ENCODE measurements at places on chromosomes 12 and 14.

GRCh38 chr12:89080793-89081465, 271.4 kb downstream of the DUSP6 start:
- no peaks in the 10 kb centered on the region for H3K27me3 ChIP-seq
- no peaks in the 10 kb centered on the region for H3K36me3 ChIP-seq
- H3K4me1 ChIP-seq = no peaks in the 10 kb centered on the region
- no peak for DNase-seq
- H3K27ac ChIP-seq = no peak overlapping the region
- H3K4me3 ChIP-seq = no peak overlapping the region

DNA sequence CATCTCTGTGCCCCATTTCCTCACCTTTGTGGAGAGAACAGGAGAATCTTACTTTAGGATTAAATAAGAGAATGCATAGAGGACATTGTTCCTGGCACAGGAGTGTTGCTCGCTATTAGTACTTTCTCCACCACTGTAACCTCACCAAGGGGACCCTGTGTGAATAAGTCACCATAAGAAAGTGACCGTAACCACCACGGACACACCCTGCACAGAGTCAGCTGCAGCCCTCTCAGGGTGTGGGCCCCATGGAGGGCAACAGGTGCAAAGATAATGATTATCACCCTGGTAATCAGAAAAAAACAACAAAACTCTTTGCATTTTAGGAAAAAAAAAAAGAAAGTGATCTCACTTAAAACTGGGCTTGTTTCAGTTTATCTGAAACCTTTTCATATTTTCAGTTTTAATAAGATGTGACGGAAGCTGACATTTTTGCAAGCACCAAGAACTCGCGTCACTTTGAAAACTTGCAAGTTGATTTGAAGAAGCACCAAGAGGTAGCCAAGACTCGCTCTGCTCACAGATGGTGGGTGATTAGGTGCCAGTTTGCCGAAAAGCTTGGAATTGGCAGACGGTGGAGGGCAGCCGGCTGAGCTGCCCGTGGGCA, 87.0 kb upstream of the VRK1 start:
- no peak for DNase-seq
- H3K4me1 ChIP-seq = no peaks in the 10 kb centered on the region
- peaks cover 3% of the 10 kb centered on the region for H3K27me3 ChIP-seq
- no peak overlapping the region for H3K27ac ChIP-seq

- H3K27me3 ChIP-seq = peaks cover 3% of the 10 kb centered on the region
- no peak overlapping the region for H3K4me3 ChIP-seq
- no peak for DNase-seq
- H3K4me1 ChIP-seq = peaks cover 23% of the 10 kb centered on the region
- no peaks in the 10 kb centered on the region for H3K36me3 ChIP-seq
These were observed 3.7 kb upstream of the ZBTB39 start for GRCh38 chr12:57009949-57010626.

- DNase-seq = no peak
- no peak overlapping the region for H3K27ac ChIP-seq
- H3K4me1 ChIP-seq = peaks cover 15% of the 10 kb centered on the region
- no peak overlapping the region for H3K4me3 ChIP-seq
- peaks cover 7% of the 10 kb centered on the region for H3K27me3 ChIP-seq
- no peaks in the 10 kb centered on the region for H3K36me3 ChIP-seq
These were observed 16.4 kb upstream of the RNASE4 start for GRCh38 chr14:20667957-20668356.

- peaks cover 3% of the 10 kb centered on the region for H3K4me1 ChIP-seq
- DNase-seq = no peak
- no peak overlapping the region for H3K27ac ChIP-seq
- no peaks in the 10 kb centered on the region for H3K27me3 ChIP-seq
- H3K36me3 ChIP-seq = peaks cover 26% of the 10 kb centered on the region
- H3K4me3 ChIP-seq = no peak overlapping the region
These were observed 14.0 kb downstream of the PGAM5 start for GRCh38 chr12:132724506-132725241.

DNA sequence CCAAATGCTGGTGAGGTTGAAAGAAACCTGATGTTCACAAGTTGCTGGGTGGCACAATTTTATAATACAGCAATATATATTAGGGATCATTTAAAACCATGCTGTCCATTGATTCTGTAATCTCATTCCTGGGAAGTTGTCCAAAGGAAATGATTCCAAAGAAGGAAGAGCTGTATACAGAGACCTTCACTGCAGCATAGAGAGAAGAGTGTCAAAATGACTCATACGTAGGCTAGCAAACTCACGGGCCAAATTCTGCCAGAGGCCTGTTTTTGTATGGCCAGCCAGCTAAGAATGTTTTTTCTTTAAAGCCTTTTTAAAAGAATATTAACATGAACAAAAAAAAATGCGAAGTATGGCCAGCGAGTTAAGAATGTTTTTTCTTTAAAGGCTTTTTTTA, 69.2 kb upstream of the MED13L start:
- H3K27me3 ChIP-seq = no peaks in the 10 kb centered on the region
- H3K27ac ChIP-seq = no peak overlapping the region
- no peaks in the 10 kb centered on the region for H3K4me1 ChIP-seq
- no peak for DNase-seq
- no peak overlapping the region for H3K4me3 ChIP-seq

DNA sequence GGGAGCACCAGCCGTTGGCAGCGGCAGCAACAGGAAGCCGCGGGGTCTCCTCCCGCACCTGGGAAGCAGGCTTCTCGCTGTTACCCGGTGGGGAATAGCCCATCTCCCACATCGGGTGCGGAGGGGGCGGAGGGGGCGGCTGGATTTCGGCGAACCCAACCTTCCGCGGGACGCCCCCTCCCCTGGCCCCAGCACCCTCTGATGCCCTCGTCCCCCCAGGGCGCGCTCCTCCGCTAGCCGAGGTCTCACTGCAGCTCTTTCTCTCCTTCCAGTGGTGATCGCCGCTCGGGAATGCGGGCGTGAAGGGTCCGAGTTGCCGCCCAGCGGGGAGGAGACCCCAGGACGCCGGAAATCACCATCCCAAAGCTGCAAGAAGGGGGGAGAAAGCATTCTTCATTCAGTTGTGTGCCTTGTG, 303 bp downstream of the SAMD4A start:
- H3K27ac ChIP-seq = no peak overlapping the region
- DNase-seq = no peak
- H3K36me3 ChIP-seq = peaks cover 6% of the 10 kb centered on the region
- peaks cover 31% of the 10 kb centered on the region for H3K27me3 ChIP-seq

GRCh38 chr12:62813031-62813829, 121.7 kb downstream of the PPM1H start:
- H3K27me3 ChIP-seq = peaks cover 7% of the 10 kb centered on the region
- H3K4me1 ChIP-seq = peaks cover 11% of the 10 kb centered on the region
- no peak overlapping the region for H3K27ac ChIP-seq
- no peak for DNase-seq
- no peaks in the 10 kb centered on the region for H3K36me3 ChIP-seq
- peak overlapping the region; percentile 19 for H3K4me3 ChIP-seq

GRCh38 chr12:46522071-46522470, 149.5 kb upstream of the SLC38A2 start:
- peaks cover 70% of the 10 kb centered on the region for H3K4me1 ChIP-seq
- no peak overlapping the region for H3K4me3 ChIP-seq
- DNase-seq = no peak

DNA sequence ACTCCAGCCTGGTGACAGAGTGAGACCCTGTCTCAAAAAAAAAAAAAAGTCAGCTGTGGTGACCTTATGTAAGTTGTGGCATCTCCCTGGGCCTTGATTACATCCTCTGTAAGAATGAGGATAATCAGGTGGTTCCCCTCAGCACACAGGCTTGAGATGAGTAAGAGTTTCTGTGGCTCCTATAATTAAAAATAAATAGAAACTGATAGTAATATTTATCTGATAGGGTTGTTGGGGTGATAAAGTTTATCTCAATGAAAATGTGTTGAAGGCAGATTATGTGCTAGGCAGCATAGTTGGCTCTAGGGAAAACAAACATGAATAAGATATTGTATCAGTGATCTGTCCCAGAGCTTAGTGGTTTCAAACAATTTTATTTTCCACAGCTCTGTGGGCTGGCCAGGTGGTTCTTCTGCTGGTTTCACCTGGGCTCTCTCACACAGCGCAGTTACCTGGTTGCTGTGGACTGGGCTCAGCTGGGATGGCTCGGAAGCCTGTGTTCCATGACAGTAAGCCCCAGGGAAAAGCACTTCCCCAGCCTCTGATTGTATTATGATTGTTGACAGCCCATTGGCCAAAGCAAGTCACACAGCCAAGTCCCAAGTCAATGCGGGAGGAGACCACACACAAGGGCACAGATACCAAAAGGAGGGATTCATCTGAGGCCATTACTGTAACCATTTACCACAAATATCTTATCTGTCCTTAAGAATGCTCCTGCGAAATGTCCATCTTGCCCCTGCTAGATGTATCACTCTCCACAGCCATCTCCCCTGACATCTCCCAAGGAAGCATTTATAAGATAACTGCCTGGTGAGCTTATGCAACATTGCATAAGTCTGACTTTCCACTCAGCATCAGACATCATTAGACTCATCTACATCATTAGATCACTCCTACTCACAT, 151.7 kb downstream of the NUAK1 start:
- no peaks in the 10 kb centered on the region for H3K4me1 ChIP-seq
- peaks cover 3% of the 10 kb centered on the region for H3K27me3 ChIP-seq
- no peak for DNase-seq
- no peak overlapping the region for H3K27ac ChIP-seq
- no peaks in the 10 kb centered on the region for H3K36me3 ChIP-seq

- no peaks in the 10 kb centered on the region for H3K27me3 ChIP-seq
- no peaks in the 10 kb centered on the region for H3K4me1 ChIP-seq
- no peak overlapping the region for H3K4me3 ChIP-seq
- no peak overlapping the region for H3K27ac ChIP-seq
These were observed 886.7 kb downstream of the NRXN3 start for GRCh38 chr14:79056879-79057278.

DNA sequence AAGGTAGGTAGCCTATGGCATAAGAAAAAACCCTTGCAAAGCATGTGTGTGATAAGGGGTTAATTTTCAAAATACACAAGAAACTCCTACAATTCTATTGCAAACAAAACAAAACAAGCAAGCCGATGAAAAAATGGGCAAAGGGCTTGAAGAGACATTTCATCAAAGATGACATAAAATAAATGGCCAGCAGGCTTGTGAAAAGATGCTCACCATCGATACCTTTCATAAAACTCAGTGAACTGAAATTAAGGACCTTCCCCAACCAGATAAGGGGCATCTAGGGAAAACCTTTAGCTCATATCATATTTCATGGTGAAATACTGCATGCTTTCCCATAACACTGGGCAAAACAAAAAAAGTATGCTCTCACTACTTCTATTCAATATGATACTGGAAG, 131.2 kb downstream of the PPM1H start:
- H3K4me1 ChIP-seq = no peaks in the 10 kb centered on the region
- H3K4me3 ChIP-seq = no peak overlapping the region
- DNase-seq = no peak
- H3K27ac ChIP-seq = no peak overlapping the region
- H3K27me3 ChIP-seq = peaks cover 5% of the 10 kb centered on the region

GRCh38 chr12:82817368-82817767, 130.7 kb downstream of the TMTC2 start:
- no peaks in the 10 kb centered on the region for H3K36me3 ChIP-seq
- no peaks in the 10 kb centered on the region for H3K4me1 ChIP-seq
- no peak overlapping the region for H3K4me3 ChIP-seq
- no peaks in the 10 kb centered on the region for H3K27me3 ChIP-seq
- no peak for DNase-seq

- no peaks in the 10 kb centered on the region for H3K36me3 ChIP-seq
- H3K27me3 ChIP-seq = no peaks in the 10 kb centered on the region
- no peak overlapping the region for H3K4me3 ChIP-seq
- DNase-seq = no peak
- no peak overlapping the region for H3K27ac ChIP-seq
- no peaks in the 10 kb centered on the region for H3K4me1 ChIP-seq
These were observed 384.7 kb downstream of the CCDC91 start for GRCh38 chr12:28574746-28575592.

DNA sequence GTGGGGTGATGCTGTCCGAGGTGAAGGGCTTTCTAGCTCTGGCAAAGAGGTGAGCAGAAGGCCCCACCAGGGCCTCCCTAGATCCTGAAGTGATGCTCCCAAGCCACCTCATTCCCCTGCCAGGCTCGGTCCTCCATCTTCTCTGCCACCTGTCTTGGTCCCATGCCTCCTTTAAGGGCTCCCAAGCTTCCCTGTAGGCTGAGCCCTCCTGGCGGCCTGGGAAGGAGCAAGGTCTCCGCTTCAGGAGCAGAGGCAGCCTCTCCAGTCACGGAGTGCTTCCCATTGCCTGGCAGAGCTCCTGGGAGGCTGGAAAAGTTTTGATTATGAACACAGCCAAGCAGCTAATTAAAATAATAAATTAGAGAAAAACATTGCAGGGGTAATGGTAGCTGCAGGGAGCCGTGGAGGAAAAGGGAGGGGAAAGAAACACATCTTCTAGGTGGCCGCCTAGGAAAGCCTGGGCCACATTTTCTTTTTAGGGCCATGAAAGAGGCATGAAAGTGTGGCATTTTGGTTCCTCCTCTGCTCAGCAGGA, 160.0 kb upstream of the PRMT8 start:
- peaks cover 4% of the 10 kb centered on the region for H3K27me3 ChIP-seq
- DNase-seq = no peak
- H3K4me3 ChIP-seq = no peak overlapping the region

DNA sequence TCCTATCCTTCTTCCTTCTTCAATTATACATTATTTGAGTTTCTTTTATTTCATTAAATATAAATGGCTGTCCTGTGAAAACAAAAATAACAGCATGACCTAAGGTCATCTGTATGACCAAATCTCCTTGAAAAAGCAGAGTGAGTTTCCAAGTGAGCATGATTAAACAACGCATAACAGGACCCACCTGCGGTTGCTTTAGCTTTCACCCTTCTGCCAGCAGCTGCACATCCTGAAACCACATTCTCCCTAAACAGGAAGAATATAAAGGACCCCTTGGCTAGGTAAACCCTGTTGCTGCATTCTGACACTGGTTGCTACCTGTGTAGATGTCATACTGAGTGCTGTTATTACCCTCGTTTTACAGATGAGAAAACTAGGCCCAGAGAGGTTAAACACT, 42.8 kb upstream of the CPM start:
- no peaks in the 10 kb centered on the region for H3K4me1 ChIP-seq
- H3K27me3 ChIP-seq = no peaks in the 10 kb centered on the region
- DNase-seq = no peak
- H3K27ac ChIP-seq = no peak overlapping the region
- H3K4me3 ChIP-seq = no peak overlapping the region

DNA sequence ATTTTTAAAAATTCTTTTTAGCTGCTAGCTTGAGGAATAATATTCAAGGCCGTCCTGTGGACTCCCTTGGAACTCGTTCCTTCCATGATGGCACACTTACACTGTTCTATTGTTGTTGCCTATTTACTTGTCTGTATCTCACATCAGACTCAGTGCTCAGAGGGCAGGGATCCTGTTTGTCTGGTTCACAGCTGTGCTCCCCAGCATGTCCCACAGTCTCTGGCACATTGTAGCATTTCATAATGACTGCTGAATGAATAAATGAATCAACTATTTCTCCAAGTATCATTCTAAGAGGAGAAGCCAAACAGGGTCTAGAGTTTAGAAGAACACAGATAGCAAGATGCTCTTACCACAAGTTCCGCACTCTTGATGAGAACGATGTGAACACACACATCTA, 48.0 kb downstream of the NTN4 start:
- H3K36me3 ChIP-seq = no peaks in the 10 kb centered on the region
- no peaks in the 10 kb centered on the region for H3K4me1 ChIP-seq
- no peak overlapping the region for H3K4me3 ChIP-seq
- peaks cover 4% of the 10 kb centered on the region for H3K27me3 ChIP-seq
